ENCODE measurements at places on chromosomes 4 and X. TPM values are rescaled to one million over a fixed set of nuclear protein-coding genes. Genes with fewer than 3 reads are reported as not detected.
A peak's percentile ranks its signal among the peaks of the same experiment; 100 is the strongest.

Gene FAM53A
- 2.5 TPM for polyA plus RNA-seq

Gene SASH3
- 85.3 TPM for polyA plus RNA-seq

Gene SATL1
- not detected for polyA plus RNA-seq

Gene PLXNB3
- not detected for polyA plus RNA-seq

Gene TKTL2
- polyA plus RNA-seq, result not detected

Gene NWD2
- not detected for polyA plus RNA-seq

Gene TRMT44
- polyA plus RNA-seq, result 13.8 TPM

Gene GAGE13
- not detected for polyA plus RNA-seq

Gene CYLC1
- not detected for polyA plus RNA-seq

Gene LONRF3
- polyA plus RNA-seq, result 3.8 TPM

GRCh38 chr4:172865103-172865502, 303.5 kb upstream of the GALNT7 start:
- no peak for DNase-seq

GRCh38 chr4:179678093-179678814, 2236.0 kb upstream of the AGA start:
- no peak for DNase-seq

DNA sequence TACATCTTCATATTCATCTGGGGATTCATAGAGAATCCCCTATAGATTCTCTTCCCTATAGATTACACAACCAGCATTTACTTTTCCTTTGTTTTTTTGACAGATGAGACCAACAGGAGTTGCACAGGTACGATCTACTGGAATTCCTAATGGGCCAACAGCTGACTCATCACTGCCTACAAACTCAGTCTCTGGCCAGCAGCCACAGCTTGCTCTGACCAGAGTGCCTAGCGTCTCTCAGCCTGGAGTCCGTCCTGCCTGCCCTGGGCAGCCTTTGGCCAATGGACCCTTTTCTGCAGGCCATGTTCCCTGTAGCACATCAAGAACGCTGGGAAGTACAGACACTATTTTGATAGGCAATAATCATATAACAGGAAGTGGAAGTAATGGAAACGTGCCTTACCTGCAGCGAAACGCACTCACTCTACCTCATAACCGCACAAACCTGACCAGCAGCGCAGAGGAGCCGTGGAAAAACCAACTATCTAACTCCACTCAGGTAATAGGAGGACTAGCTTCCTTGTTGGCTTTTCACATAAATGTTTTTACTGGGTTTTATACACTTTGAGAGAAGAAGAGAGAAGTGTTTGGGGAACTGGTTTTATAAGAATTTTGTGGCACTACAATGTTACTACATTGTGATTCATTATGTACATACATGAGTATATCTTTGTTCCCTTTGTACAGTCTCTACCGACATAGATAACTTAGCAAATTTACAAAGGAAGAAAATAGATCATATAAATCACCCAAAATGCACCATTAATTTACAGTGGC, 137.2 kb downstream of the DIPK2B start:
- no peak for DNase-seq

DNA sequence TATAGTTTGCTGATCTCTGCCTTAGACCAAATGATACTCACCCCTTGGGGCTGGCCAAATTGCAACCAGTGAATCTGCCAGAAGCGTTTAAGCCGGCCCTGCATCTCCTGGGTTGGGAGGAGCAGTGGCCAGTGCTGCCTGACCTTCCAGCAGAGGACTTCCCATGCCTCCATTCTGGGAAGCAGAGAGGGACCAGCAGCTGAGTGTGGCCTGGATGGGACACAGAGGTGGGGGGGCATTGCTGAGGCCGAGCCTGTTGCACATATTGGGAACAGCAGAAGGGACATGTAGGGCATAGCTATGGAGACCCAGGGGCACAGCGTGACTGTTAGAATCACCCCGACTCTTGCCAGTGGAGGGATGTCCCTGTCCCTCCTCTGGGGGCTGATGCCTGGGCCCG, 93.3 kb downstream of the CPZ start:
- DNase-seq, result no peak

- DNase-seq, result no peak
Measured at GRCh38 chr4:89784686-89785231, 52.2 kb downstream of the SNCA start.

- DNase-seq, result peak; percentile 68
Measured at GRCh38 chrX:153981771-153982533, 9.4 kb downstream of the TMEM187 start.

GRCh38 chr4:134518574-134519217, 317.1 kb upstream of the PABPC4L start:
- no peak for DNase-seq

DNA sequence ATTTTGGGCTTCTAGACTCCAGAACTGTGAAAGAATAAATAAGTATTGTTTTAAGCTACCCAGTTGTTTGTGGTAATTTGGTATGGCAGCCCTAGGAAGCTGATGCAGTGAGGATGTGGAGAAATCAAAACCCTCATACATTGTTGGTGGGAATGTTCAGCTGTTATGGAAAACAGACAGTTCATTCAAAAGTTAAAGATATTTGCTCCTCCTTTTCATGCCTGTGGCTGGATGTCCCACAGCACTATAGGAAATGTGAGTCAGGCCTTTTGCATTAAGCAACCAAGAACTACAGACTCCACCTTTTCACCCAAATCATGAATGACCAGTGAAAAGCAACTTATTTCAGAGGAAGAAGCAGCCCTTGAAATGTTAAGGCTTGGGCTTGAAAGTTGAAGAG, 6.7 kb downstream of the BBS12 start:
- no peak for DNase-seq

GRCh38 chr4:45121426-45121975, 395.1 kb upstream of the GNPDA2 start:
- no peak for DNase-seq

DNA sequence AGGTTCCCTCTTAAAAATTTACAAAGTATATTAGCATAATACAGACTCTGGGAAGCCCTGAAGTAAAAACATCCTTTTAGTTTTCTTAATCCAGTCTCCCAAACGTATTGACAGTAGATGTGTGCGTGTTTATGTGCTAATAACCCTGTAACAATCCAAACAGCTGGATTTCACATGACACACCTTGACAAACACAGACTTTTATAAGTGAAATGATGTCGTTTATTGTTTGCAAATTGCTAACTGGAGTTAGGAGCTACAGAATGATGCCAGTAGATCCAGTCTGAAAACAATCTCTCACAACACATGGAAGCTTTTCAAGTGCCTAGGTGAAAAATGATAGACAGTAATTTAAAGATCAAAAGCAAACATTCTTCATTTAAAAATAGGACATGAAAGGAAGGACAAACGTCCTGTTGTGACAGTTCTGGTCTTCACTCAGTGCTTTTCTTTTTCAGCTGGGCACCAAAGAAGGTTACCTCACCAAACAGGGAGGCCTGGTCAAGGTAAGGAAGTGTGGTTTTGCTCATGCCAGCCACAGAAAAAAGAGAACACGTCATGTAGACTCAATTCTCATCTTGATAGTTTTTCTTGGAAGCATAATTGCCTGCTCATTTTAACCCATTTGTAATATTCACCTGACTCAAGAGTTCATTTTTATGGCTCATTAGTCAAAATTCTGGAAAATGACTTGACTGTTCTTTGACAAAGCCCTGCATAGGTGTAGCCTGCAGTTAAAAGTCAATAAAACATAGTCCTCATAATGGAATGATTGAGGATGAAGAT, 32.9 kb downstream of the LAMTOR3 start:
- DNase-seq, result no peak

DNA sequence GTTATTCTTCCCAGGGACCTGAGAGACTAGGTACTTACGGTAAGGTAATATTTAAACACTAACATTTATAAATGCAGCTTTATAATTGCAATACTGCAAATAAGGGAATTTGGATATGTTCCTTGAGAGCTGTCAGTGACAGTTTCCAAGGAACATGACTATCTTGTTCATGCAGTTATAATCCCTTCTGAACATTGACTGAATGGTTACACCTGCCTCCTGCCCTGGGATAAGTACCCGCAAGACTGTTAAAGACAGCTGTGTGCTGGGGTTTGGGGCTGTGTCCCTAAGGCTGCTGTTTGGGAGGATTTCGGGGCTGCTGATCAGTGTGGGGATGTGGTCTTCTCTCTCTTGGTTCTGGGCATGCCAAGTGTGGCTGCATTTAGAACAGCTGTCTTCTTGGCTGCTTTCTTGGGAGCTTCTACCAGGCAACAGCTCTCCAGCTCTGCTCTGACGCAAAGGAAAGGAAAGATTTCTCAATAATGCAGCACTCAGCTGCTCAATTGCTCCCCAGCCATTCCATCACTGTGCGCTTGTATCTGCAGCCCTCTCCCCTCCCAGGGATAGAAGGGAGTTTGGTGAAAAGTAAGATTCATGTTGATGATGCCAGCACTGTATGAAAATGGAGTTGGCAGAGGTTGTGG, 298.8 kb upstream of the TAPT1 start:
- DNase-seq, result no peak

DNA sequence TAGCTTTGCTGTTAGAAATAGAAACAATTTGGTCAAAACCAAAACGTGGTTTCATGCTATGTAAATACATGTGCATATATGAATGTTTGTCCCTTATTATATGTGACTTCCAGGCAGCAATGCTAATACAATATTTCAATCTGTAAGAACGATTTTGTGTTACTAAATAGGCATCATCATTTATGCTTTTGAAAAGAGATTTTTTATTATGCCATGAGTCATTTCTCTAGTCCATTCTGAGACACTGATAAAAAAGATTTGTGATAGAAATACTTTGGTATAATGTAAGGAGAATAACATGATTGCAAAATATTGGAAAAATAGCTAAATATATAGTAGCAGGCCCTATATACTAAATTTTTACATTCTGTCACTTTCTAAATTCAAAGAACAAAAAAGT, 28.9 kb downstream of the SYNPO2 start:
- no peak for DNase-seq

DNA sequence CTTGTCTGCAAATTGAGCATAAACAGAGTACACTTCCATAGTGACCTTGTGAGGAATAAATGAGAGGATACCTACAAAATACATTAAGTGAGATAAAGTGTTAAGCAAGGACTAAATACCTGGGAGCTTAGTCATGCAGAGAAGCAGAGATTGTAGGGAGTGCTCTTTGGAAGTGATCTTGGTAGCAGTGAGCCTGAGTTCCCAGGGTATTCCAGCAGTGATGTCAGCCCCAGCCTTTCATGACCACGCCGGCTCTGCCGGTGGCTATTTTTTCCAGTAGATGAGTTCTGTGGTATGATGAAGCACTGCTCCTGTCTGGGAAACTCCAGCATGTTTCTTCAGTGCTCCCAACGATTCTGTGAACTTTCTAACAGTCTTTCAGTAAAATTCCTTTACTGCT, 391.5 kb upstream of the IGFBP7 start:
- DNase-seq, result no peak

DNA sequence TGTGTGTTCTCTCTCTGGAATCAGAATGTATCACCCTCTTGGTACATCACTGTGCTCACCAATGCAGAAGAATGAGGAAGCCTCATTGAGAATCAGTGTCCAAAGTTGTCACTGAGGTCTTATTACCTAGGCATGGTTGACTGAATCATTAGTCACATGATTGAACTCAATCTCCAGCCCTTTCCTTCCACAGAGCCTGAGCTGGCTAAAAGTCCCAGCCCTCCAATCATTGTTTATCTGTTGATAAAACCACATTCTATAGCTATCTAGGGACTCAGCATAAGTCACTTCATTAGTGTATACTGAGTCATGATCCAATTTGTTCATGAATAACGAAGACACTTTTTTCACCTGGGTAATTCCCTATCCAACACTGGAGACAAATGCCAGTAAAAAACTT, 396.8 kb downstream of the TRAM1L1 start:
- no peak for DNase-seq

GRCh38 chr4:31045724-31046318, 325.7 kb downstream of the PCDH7 start:
- DNase-seq, result no peak

DNA sequence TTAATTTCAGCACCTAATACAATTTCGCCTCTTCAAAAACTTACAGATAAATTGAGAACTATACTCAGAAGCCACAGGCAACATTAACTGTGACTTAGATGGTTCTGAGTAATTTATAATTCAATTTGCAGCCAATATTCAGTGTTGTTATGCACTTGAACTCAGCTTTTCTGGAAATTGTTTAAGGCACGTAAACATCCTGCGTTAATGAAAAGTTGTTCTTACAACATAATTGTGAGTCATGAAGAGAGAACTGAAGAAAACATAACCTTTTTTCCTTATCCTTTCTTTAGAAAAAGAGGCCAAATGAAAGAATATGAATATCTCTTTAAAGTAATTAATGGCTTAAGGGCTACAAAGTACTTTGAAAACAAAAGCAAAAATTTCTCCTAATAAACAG, 16.6 kb upstream of the H2AZ1 start:
- DNase-seq, result no peak

Data from naive thymus-derived CD4-positive, alpha-beta T cell (primary cell).